Stimulated activated CD4-positive, alpha-beta T cell treated with anti-CD3 and anti-CD28 coated beads, Interleukin-15, amount 100 ng/mL, for 24 hours (primary cell): ENCODE measurements at places on chromosomes 12 and 14.

DNA sequence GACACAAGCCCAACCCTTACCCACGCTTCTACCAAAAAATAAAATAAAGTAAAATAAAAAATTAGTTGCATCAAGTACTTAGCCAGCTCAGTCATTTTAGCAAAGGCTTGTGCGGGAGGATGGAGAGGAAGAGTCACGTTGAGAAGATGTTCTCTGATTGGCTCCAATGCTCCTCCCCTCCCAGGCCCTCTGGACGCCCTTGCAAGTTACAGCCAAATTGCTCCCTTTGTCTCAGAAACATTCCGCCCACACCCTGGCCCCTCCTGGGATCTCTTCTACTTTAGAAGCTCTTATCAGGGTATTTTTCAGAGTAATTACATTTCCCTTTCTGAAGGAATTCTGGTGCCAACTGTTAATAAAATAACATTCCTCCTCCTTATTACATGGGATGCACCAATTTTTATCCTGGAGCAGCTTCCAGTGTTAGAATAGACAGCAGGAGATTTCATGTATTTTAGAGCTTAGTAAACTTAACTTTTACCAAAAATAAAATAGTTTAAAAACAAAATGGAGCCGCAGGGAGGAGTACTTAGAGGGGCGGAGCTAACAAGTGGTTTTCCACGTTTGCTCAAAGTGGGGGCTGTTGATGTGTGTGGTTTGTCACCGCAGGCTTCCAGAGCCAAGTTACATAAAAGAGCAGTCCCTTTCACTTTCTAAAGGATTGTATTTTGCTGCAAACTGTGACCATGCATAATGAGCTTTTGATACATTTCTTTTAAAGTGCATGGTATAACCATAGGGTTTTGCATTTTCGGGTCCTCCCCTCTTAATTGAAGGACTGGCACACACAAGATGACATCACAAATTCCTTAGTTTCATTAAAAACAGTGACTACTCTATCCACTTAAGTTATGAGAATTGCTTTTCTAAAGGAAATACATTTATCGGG is 71.7 kb upstream of the RAP1B start:
- peak; percentile 62 for DNase-seq

- no peak for DNase-seq
Measured at GRCh38 chr14:99573436-99574098, 30.4 kb downstream of the CCDC85C start.

- DNase-seq: no peak
Measured at GRCh38 chr12:2609020-2609419, 185.8 kb upstream of the FKBP4 start.

GRCh38 chr12:39736406-39736805 is 116.8 kb upstream of the ABCD2 start:
- no peak for DNase-seq

- no peak for DNase-seq
Measured at GRCh38 chr14:74135426-74135825, 50.7 kb downstream of the LIN52 start.

DNA sequence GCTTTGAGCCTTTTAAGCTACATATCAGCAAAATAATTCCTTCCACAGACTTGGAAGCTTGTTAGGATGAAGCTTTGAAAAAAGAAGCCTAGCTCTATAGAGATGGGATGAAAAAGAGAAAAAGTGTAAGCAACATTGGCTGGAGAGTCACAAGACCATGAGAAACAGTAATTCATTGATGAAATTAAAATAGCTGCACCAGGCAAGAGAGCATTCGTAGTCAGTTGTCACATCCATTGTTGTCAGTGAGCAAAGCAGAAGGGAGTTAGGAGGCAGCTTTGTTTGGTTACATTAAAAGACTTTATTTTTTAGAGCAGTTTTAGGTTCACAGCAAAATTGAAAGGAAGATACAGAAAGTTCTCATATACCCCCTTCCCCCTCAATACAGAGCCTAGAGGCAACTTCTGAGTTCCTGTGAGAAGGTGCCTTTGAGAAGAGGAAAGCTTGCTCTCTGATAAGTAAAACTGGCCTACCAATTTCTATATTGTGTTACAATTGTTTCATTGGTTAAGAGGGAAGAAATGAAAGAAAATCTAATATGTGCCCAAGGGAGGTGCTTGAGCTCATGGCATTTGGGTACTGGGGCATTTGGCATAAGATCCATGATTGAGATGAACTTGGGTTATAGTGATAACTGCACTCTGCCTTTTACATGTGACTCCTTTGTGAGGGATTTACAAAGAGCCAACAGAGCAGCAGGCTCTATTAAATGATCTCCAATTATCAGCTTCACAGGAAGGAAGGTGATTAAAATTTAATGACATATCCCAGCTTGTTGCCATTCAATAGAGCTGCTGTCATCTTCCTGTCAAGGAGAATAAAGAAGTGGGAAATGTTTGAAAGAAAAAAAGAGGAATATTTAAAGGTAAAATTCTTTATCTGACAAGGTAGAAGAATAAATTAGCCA is 361.3 kb upstream of the TMTC1 start:
- DNase-seq: no peak

- DNase-seq: peak; percentile 68
Measured at GRCh38 chr14:102085948-102086708, 716 bp downstream of the HSP90AA1 start.

DNA sequence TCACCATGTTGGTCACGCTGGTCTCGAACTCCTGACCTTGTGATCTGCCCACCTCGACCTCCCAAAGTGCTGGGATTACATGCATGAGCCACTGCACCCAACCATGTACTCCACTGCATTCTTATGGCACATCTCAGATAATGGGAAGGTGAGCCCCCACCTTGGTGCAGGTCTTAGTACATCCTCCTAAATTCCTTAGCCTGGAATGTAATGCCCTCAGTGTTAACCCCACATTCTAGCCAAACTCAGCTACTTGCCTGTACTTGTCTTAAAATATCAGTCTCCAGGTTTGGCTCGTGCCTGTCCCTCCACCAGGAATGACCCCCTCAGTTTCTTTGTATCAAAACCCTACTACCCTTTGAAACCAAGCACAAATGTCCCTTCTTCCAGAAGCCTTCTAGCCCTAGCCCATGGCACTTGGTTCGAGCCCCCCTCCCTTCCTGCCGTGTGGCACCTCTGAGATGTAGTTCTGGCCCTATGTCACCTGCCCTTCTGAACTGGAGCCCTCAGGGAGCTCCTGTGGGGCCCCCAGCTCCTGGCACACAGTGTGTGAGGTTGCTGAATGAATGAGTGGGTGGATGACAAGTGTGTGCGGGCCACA is 8.4 kb downstream of the KCNH3 start:
- no peak for DNase-seq

GRCh38 chr12:124332058-124332672 is 37.3 kb downstream of the RFLNA start:
- DNase-seq: no peak

DNA sequence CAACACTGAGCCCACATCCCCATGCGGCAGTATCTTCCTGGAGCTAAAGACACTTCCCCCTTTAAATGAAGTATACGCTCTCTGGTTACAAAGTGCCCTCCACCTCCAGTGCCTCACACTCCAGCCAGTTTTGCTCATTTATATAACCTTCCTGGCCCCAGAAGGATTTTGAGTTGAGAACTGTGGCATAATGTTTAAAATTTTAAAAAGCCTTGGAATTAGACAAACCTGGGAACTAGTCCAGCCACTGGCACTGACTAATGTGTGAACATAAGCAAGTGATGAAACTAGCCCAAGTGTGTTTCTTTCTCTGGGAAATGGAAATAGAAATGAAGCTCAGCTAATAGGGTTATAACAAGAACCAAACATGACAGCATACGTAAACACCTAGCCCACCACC is 723.7 kb upstream of the USP15 start:
- DNase-seq: no peak

DNA sequence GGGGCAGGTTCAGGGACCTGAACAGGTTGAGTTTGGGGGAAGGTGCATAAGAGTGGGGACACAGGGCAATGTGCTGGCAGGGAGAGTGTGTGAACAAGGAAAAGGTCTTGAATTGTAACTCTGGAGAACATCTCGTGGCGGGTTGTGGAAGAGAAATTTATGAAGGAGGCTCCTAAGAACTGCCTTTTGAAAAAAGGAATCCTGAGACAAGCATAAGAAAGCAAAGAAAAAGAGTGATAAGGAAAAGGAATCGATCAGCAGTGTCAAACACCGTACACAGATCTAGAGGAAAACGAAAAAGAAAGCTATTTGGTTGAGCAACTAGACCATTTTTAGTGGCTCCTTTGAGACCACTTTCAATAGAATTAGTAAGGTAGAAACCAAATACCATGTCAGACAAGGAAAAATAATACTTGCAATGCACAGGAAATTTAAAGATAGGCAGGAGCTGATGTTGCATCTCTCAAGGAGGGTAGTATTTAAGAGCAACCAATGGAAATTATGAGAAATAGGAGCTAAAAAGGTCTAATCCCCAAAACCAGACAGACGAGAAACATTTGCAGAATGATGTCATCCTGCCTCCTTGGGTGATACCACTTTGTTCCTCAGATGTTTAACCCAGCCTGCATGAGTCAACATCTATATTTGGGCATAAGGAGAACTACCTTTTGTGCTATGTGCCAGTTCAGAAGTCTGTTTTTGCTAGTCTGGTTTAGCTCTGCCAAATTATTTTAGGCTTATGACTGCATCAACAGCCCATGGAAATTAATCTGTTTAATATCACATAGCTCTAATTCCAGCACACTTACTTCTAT is 64.5 kb upstream of the STK38L start:
- DNase-seq: peak; percentile 55

DNA sequence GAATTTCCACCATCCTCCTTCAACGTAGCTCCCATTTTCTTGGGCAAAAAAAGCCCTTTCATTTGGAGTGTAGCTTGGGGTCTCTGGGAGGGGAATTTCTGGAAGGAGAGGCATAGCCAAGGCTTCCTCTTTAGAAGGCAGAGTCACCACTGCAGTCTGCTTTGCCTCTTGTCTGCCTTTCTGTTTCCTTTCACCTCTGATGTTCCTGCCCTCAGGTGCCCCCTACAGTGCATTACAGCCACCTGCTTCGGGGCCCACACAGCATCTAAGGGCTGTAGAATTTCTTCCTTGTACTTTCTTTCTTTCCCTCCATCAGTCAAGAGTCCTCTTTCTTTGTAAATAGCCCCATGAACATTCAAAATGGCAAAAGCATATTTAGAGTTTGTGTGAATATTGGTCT is 1313.9 kb downstream of the TMEM121 start:
- peak; percentile 15 for DNase-seq

GRCh38 chr12:117063162-117063911 is 35.9 kb downstream of the TESC start:
- DNase-seq: peak; percentile 35

DNA sequence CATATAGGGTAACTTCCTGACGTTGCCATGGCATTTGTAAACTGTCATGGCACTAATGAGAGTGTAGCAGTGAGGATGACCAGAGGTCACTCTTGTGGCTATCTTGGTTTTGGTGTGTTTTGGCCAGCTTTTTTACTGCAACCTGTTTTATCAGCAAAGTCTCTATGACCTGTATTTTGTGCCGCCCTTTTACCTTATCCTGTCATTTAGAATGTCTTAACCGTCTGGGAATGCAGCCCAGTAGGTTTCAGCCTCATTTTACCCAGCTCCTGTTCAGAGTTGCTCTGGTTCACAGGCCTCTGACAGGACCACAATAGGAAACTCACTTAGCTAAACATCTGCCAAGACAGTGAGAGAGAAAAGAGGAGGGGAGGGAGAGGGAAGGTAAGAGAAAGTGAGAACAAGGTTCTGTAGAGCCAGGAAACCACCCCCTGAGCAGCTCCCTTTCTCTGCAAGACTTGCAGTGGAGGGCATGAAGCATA is 64.8 kb upstream of the PLEKHG3 start:
- no peak for DNase-seq

DNA sequence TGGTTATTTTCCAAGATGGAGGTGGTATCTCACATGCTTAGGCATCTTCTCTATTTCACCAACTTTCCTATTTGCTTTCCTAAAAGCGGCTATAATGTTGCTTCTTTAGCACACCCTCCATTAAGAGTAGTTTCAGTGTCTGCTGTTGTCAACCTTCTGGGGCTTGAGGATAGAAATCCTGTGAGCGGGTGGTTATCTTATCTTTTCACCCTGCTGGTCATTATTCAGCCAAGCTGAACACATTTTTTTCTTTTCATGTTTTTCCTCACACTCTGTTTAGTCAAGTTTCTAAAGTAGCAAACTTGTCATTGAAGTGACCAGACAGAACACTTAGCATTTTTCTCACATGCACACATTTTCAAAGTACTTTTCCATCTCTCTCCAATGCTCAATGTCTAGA is 104.5 kb downstream of the SLC8A3 start:
- no peak for DNase-seq

DNA sequence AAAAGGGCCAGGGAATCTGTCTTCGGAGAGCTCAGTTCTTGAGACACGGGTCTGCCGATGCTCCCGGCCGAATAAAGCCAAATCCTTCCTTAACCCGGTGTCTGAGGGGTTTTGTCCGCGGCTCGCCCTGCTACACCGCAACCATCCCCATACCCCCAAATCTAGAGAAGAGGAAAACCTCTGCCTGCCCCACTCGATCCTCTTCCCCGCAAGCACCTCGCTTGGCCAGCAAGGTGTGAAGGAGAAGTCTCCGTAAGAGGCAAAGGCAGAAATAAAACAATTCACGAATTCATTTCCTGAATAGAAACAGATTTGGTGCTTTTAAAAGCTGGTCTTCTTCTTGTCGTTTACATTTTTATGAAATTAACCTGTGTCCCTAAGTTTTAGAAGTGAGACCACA is 67.3 kb upstream of the GALNT9 start:
- DNase-seq: no peak

GRCh38 chr12:93813972-93814821 is 137.0 kb downstream of the CRADD start:
- DNase-seq: no peak

GRCh38 chr14:39267608-39268005 is 33.9 kb downstream of the MIA2 start:
- no peak for DNase-seq

DNA sequence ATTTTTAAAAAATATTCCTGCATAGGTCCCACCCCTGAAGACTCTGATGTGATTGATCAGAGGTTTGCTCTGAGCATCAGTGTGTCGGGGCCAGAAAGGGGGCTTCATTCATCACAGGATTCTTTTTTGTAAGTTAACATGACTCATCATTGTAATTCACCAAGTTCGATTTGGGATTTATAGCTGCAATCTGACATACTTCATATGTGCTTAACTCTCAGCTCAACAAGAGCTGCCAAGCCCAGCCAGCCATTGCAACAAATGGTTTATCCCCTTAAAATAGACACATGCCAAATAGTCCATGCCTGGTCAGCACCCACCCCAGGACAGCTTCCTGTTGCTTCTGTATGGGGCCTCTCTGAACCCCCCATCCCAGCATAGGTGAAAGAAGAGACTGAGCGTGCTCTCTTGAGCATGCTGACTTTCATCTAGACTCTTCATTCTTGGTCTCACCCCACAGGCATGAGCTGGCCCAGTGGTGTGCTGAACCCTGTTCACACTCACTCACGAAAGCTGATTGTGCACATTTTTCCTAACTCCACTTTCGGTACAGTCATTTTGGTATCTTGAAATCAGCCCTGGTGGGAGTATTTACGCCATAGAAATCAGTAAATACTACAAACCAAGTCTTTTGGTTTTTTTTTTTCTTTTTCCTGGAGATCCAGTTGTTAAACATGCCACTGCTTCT is 101.4 kb downstream of the STAB2 start:
- peak; percentile 6 for DNase-seq

- no peak for DNase-seq
Measured at GRCh38 chr12:28340261-28341045, 150.2 kb downstream of the CCDC91 start.
